ENCODE measurements at places on chromosomes 3 and 15. TPM values are rescaled to one million over a fixed set of nuclear protein-coding genes. Genes with fewer than 3 reads are reported as not detected.

PLA2G4E gene
- not detected for total RNA-seq

RTP3 gene
- 0.43 TPM for total RNA-seq

OR5H6 gene
- not detected for total RNA-seq

GABRR3 gene
- total RNA-seq = not detected

CIAO2A gene
- 55.1 TPM for total RNA-seq
